NCI-H1048 (cell line): ENCODE measurements at places on chromosomes 16 and 17.

DNA sequence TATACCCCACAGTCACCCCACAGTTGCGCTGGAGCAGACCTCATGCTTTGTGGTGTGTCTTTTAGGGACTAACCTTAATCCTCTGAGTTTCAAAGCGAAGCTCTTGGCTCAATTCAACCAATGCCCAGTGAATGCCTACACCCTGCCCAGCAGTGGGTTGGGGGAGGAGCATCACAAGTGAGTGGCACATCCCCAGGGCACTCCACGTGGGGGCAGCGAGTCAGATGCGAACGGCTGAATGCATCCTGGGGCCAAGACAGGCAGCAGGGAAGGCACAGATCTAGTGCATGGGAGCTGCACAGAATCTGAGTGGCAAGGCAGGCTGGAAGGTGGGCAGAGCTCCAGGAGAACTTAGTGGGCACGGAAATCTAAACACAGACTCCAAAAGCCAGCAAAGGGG lies 39.2 kb downstream of the IFT140 start:
- DNase-seq, result no peak

DNA sequence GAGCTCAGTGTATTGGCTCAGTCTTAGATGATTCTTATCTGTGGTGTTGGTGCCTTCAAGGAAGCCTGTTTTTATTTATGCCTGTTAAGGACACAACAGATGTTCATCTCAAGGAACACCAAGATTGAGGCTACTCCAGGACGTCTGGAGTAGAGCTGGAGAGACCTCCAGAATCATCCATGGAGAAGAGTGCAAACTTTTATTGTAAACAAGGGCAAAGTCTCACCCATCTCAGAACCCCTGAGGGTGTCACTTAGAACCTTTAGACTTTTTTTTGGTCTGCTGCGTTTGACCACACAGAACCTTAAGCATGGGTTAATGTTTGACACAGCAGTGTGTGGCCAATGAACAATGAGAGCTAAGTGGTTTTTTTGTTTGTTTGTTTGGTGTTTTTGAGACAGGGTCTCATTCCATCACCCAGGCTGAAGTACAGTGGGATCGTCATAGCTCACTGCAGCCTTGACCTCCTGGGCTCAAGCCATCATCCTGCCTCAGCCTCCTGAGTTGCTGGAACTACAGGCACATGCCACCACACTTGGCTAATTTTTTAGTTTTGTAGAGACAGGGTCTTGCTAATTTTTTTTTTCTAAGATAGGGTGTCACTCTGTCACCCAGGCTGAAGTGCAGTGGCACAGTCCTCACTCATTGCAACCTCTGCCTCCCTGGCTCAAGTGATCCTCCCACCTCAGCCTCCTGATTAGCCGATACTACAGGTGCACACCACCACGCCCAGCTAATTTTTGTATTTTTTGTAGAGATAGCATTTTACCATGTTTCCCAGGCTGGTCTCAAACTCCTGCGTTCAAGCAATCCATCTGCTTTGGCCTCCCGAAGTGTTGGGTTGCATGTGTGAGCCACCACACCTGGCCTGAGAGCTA lies 16.3 kb downstream of the SLC47A1 start:
- DNase-seq, result no peak

DNA sequence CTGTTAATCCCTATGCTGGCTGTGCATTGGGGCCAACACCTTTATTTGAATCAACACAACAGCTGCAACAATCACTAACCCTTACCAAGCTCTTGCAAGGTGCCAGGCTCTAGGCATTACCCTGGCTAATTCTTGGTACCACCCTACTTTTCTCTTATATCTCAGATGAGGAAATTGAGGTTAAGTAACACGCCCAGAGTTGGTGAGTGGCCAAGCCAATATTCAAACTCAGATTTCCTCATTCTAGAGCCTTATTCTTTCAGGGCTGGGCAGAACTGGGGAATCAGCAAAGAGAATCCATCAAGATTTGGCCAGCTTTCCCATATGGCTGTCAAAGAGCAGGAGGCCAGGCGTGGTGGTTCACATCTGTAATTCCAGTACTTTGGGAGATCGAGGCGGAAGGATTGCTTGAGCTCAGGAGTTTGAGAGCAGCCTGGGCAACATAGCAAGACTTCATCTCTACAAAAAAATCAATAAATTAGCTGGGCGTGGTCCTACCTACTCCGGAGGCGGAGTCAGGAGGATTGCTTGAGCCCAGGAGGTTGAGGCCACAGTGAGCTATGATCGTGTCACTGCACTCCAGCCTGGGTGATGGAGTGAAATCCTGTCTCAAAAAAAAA lies 23.7 kb downstream of the ARSG start:
- DNase-seq, result no peak

- no peak for DNase-seq
Measured at GRCh38 chr16:4613636-4614570, 785 bp downstream of the UBALD1 start.

DNA sequence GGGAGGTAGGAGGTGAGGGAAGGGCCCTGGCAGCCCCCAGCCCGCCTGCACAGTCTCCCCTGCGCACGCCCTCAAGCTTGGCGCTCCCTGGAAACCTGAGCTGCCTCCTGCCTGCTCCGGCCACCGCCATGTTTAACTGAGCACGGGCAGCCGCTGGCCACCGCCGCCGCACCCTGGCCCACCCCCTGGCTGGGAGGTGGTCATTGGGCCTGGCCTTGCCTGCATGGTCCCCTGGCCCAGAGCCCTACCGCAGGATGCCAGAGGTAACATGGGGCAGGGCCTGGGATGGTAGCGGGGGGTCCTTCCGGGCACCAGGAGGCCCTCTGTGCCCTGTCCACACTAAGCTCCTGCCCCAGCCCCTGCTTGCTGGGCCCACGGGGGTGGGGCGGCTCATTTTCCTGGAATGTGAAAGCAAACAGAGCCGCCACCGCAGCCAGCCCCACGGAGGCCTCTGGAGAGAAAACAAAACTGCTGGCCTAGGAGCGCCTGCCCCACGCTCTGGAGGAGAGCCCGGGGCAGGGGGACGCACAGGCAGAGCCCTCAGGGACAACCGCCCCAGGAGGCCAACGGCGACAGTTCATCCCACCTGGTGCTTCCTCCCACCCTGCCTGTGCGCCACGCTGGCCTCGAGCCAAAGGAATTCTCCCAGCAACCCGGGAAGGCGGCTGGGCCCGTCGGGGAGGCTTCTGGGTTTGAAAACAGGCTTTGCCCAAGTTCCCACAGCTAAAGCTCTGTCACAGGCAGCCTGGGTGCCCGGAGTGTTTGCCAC lies 8.9 kb downstream of the NHERF2 start:
- DNase-seq, result no peak

DNA sequence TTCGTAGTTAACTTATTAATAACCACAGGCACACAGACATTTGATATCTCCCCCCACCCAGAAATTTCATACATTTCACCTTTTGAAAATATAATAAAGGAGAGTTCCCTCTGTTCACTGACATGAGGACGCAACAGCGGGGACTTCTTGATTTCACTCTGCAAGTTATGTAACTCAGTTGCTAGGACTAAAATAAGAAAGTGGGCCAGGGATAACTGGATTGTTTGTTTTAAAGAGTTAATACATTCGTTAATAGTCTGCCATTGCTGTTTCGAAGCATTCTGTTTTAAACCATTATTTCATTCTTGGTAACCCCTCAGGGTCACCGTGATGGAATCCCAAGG lies 1.2 kb downstream of the RHOT1 start:
- no peak for DNase-seq

DNA sequence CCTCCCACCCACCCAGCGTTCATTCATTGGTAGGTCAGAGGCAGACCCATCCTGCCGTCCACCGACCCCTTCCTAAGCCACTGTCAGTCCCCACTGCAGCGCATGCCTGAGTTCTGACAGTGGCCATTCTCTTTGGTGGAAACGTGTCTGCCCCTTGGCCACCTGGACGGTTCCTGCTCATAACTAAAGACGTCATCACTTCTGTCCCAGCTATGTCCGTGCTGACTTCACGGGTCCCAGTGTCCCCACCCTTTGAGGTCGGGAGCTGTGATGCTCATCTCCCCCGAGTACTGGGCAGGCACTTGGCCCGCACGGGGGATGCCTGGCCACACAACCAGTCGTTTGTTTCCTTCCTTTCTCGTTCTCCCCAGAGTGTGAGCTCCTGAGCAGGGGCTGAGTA lies 267.1 kb downstream of the C16orf95 start:
- DNase-seq, result no peak

DNA sequence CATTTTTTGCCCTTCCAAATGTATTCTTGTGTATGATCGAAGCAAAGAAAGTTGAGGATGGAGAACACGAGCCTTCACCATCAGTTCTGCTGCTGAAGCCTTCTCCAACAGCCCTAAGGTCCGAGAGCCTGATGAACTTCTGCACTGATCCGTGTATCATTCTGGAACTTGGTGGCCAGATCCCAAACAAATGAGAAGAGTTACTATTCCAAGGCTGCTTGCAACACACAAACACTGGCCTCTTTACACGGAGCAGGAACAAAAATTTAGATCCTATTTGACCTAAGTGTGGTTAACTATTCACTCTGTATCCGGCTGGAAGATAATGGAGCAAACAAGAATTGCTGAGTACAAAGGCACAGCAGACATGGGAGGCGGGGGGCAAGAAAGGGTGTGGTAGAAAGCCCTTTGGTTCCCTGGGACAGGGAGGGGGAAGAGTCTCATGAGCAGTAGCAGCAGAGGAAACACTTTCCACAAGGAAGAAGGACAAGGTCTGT lies 282.9 kb downstream of the SOX9 start:
- no peak for DNase-seq

DNA sequence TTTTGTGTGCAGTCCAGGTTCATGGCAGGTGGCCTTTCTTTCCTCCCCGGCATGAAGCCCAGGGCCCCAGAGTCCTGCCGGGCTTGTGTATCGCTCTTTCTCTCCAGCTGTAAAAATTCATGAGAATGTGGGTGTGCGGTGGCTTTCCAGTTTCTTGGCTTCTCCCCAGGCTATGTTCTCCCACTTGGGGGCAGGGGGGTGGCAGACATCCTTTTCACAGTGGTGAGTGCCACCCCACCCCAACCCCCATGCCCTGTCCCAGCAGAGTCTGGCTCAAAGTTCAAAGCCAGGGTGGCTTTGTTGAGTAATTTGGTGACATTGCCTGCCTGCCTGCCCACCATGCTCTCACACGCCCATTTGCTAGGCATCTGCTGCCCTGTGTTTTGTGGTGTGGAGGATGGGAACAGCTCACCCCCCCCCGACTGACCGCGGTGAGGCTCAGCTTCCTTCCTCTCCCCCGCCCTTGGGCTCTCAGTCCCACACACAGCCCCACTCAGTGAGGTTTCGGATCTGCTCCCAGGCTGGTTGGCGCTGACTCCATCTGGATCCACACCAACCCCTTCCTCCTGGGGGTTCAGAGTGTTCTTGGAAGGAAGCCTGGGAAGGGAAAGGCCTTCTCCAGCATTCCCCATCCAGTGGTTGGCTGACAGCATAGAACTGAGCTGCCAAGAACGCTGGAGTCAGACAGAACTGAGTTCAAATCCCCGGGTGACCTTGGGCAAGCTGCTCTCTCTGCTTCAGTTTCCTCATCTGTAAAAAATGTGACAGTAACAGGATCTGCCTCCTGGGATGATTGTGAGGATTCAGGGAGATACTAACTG lies 36.0 kb downstream of the CHD9 start:
- no peak for DNase-seq

- no peak for DNase-seq
Measured at GRCh38 chr17:80386341-80386740, 28.6 kb upstream of the ENDOV start.

- DNase-seq, result no peak
Measured at GRCh38 chr16:27595475-27595874, 45.5 kb downstream of the KATNIP start.

DNA sequence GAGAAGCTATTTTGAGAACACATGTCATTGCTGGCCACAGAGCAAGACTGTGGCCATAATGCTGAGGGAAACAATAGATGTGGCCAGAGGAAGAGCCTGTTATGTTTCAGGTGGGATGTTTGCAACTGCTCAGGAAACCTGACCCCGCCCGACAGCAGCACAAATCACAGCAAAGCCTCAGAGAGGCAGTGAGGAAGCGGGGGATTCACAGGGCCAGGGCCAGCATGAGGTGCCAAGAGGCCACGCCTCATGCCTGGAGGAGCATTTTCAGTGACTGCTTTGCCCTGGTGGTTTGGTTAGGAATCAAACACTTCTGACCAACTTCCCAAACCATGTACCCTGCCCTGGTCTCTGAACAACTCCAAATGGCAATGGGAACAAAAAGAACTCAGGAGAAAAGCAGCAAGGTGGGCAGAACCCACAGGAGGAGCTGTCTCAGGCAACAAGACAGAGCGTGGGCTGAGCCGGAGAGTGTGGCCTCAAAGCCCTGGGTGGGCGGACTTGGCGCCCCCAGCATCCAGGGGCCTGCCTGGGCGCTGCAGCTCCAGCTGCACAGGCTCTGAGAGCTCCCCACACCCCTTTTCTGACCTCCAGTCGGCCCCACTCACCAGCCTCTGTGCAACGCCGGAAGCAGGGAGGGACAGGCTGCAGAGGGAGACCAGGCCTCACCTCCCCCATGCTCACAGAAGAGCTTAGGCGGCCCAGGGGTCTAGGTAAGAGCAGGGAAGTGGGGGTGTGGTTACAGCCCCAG lies 20.6 kb downstream of the HIC1 start:
- no peak for DNase-seq

GRCh38 chr16:79348521-79349306 lies 251.8 kb downstream of the MAF start:
- no peak for DNase-seq

DNA sequence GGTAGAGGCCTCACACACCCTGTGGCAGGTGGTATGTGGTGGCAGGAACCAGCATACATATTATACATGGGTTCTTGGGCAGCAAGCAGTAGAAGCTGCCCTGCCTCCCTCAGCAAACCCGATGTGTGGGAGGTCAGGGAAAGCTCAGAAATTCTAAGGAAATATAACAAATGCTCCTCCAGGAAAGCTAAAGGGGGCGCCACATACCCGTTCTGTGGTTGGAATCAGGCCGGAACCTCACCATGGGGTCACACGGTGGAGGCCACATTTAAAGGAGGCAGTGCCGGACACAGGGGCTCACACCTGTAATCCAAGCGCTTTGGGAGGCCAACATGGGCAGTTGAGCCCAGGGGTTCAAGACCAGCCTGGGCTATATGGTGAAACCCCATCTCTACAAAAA lies 12.4 kb upstream of the KATNB1 start:
- DNase-seq, result no peak

DNA sequence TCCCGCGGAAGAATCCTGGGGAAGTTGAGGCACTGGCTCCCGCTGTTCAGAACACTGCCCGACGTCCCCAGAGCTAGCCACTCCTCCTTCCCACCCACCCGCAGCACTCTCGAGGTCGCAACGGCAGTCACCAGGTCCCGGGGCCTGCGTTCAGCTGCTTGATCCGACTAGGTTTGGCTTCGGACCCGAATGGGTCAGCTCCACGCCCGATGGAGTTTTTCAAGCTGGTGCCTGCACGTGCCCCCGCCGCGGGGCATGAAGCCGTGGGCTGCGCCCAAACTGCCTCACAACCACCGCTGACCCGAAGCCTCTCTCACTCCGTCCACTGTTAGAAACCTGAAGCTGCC lies 12.4 kb upstream of the ODF4 start:
- no peak for DNase-seq

GRCh38 chr16:81520560-81521135 lies 76.0 kb downstream of the CMIP start:
- DNase-seq, result no peak

GRCh38 chr16:74813109-74813641 lies 38.6 kb upstream of the FA2H start:
- no peak for DNase-seq
